ENCODE measurements at places on chromosomes 7 and 10.

GRCh38 chr10:31353574-31353973 lies 34.6 kb downstream of the ZEB1 start:
- DNase-seq: no peak

GRCh38 chr7:108234281-108234680 lies 104.1 kb upstream of the LAMB4 start:
- no peak for DNase-seq

- DNase-seq: no peak
Measured at GRCh38 chr10:70757856-70758255, 27.3 kb downstream of the TBATA start.

DNA sequence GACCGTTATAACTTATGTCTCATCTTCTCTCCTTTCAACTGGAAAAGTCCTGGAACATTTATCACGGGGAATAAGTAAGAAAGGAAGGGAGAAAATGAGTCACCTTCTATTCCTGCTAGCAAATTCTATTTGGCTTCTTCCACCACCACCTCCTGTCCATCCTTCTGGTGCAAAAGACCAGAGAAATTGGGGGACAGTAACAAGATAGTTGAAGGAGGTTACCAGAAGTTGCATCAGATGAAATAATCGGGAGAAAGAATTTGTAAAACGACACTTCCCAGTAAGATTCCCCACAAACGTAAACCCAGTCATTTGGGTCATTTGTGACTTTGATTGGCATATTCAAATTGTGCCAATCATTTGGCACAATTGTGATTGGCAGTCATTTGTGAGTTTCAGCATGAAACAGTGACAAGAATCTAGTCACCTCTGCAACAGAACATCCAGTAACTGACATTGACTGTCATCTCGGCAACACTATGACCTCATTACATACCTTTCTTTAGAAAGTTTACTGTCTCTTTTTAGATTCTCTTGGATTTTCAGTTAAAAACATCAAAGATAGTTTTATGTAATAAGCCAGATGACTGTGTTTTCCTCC lies 51.3 kb upstream of the PIK3CG start:
- DNase-seq: no peak

- no peak for DNase-seq
Measured at GRCh38 chr7:125661677-125662076, 732.1 kb upstream of the POT1 start.

DNA sequence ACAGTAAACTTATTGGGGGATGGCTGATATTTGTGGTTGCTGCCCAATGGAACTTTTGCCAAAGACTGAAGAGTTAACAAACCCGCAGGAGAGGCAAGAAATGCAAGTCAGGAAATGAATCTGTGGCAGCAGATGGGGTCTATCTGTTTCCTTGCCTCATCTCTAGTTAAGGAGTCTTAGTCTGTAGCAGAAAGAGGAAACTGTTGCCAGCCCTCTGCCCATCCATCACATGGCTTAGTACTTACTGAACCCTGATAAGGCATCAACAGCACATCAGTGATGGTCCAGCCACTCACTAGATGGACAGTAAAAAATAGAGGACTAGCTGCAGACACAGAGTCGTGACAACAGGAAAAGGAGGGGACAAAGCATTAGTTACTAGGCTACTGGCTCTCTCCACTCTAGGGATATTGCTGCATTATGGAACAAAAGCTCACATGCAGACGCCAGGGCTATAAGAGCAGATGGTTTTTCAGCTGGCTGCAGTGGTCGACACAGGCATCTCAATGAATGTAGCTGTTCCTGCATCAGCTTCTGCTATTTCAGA lies 614.7 kb downstream of the PARD3 start:
- no peak for DNase-seq

DNA sequence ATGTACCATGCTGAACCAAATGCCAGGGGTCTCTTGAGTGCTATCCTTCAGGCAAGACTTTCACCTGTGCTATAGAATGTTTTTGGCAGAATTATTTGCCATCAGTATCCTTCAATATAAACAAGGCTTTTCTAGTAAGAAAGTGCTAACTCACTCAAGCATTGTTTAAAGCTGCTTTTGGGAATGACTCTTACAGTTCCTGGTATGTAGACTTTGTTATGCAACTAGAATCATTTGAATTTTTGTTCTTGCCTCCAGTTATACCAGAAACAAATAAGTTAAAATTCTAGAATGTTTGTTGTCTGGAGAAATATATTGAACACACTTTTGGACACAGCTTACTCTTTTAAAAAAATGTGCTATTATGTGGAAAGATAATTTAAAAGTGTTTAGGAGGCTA lies 39.5 kb upstream of the RTKN2 start:
- DNase-seq: no peak

GRCh38 chr7:103528152-103528551 lies 82.1 kb upstream of the SLC26A5 start:
- no peak for DNase-seq

- DNase-seq: no peak
Measured at GRCh38 chr7:51242007-51242691, 74.5 kb downstream of the COBL start.

DNA sequence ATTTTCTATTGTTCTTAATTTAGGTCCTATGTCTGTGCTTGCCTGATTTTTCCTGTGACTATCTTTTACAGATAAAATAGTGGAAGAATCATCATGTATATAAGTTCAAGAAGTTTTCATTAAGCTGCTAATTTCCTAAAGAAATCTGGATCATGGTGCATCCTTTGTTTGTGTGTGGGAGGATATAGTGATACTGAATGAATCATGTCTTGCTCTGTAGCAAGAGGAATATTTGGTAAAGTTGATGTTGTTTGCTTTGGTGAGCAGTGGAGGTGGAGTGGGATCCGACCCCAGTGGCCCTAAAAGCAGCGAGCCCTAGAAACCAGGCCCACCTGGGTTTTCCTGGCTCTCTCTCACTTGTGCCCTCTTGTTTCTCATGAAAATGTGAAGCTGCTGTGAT lies 83.7 kb downstream of the CCNY start:
- no peak for DNase-seq

GRCh38 chr10:105538874-105539273 lies 897.8 kb downstream of the SORCS3 start:
- DNase-seq: no peak

- DNase-seq: no peak
Measured at GRCh38 chr7:144256112-144256511, 8.5 kb downstream of the OR2A7 start.

- no peak for DNase-seq
Measured at GRCh38 chr7:54774785-54775740, 16.1 kb upstream of the SEC61G start.

DNA sequence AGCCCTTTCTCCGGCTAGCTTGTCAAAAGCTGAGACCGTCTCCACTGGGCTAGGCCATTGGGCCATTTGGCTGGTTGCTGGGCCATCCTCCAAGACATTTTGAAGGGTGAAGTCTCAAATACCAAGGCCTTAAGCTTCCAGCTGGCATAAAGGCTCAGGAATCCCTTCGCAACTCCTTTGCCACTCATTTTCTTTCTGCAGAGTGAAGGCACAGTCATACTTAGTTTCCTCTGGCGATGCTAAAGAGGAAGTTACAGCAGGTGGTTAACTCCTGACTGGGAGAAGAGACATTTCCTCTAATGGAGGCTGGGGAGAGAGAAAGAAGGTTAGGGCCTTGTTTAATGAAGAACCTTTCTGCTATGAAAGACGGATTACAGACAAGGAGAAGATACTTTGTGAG lies 4.8 kb upstream of the REPIN1 start:
- DNase-seq: no peak

- no peak for DNase-seq
Measured at GRCh38 chr7:117405519-117405918, 21.8 kb downstream of the ASZ1 start.

GRCh38 chr10:15084502-15084922 lies 4.1 kb downstream of the ACBD7 start:
- DNase-seq: no peak

DNA sequence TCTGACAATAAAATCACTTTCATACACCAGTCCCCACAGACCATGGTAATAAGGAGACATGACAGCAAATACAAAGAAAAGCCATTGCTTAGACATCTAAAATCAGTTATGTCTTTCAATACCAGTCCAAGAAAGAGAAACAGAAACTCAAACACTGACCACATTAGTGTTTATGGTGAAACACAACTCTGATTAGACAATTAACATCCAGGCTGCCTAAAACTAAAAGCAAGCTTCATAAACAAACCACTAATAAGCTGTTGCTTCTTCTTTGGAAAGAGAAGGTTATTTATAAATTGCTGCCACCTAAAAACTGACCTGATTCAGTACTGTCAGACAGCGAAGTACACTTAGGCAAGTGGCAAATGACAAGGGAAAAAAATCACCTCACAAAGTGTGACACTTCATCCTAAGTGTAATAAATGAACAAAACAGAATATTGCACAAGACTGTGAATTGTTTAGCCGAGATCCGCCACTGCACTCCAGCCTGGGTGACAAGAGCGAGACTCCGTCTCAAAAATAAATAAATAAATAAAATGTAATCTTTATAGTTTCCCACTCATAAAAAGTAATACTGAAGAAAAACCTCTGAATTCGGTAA lies 277.4 kb downstream of the PARD3 start:
- DNase-seq: peak; percentile 14

DNA sequence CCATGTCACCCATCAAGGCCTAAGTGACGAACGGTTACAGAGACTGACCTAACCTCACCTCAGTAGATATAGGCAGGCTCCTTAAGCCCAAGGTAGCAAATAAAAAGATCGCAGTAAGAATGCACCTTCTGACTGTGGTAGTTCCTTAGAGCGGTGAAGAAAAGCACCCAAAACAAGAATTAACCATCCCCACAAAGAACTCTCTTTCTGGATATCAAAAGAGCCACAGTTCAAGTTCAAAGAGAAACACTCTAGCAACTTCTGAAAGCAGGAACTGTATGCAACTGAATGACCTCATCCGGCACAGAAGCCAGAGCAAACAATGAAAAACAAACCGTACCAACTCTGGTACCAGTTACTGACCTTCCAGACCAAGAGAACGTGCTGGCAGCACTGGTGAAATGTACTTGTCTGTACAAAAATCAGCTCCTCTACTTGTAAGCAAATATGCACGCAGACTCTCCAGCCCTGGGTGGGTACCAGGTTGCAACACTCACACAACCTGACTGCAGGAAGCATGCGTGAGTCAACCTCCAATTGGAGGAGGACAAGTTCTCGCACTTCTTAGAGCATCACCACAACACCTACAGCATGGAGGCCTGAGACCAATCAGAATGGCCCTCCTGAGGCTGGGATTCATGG lies 202.7 kb downstream of the FAM107B start:
- peak; percentile 73 for DNase-seq

- DNase-seq: no peak
Measured at GRCh38 chr7:80496586-80496985, 15.3 kb downstream of the GNAT3 start.

DNA sequence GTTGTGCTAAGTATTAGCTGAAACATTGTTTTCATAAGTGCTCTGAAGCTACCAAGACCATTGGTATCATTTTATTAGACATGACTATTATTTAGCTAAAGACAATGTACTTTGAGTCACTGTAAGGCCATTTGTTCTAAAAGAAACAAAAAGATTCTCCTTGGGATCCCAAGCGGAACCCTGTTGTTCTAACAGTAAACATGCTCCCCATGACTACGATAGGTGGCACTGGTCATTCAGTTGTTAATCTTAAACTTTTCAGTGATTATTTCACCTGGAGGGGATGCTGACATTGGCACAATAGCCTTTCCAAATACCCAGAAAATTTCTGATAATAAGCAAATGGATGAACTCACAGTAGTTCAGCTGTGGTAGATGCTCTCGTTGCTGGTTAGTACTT lies 715.0 kb downstream of the AUTS2 start:
- no peak for DNase-seq

DNA sequence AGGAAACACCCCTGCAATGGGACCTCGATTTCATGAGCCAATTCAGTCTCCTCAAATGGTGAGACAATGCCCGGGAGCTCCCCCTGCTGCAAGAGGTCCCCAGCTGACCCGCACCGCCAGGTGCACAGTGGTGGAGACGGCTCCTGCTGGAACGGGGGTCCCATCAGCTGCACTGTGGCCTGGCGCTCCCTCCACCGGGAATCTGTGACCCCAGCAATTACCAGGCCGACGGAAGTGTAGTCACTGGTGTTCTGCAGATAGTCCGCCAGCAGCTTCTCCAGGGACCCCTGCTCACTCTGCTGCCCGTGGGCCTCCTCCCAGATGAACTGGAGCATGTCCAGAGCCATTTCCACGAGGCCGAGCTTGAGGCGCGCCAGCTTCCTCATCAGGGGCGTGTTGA lies 64.9 kb upstream of the NKX6-2 start:
- DNase-seq: no peak

DNA sequence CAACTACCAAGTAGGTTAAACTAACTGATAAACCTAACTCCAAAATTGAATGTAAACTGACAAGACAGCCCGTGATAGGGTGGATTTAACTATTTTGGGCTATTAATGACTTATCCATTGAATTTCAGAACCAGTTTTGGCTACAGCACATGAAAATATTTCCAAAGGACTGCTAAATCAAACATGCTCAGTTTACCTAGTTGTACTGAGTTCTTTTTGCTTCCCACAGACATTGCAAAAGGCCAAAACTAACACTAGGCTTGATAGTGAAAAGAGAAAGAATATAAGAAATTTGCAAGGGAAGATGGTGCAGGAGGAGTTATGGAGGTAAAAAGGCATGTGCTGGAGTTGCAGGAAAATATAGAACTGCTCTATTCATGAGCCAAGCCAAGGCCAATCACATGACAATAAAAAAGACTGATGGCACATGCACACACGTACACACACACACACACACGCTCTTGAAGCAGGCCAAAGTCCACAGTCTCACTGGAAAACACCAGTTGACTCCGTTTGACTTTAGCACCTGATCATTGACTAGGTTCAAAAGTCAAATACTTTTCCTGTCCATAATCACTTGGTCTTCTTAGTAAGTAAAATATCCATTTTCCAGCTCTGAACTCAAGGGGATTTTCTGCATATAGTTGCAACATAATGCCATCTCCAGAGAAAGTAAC lies 76.0 kb upstream of the AGBL3 start:
- no peak for DNase-seq

GRCh38 chr10:119725828-119726675 lies at the start of gene INPP5F:
Gene INPP5F, plus strand, starts transcription at chr10:119726050. Its CDS starts 213 bp downstream, at chr10:119726263.
- DNase-seq: peak; percentile 99

DNA sequence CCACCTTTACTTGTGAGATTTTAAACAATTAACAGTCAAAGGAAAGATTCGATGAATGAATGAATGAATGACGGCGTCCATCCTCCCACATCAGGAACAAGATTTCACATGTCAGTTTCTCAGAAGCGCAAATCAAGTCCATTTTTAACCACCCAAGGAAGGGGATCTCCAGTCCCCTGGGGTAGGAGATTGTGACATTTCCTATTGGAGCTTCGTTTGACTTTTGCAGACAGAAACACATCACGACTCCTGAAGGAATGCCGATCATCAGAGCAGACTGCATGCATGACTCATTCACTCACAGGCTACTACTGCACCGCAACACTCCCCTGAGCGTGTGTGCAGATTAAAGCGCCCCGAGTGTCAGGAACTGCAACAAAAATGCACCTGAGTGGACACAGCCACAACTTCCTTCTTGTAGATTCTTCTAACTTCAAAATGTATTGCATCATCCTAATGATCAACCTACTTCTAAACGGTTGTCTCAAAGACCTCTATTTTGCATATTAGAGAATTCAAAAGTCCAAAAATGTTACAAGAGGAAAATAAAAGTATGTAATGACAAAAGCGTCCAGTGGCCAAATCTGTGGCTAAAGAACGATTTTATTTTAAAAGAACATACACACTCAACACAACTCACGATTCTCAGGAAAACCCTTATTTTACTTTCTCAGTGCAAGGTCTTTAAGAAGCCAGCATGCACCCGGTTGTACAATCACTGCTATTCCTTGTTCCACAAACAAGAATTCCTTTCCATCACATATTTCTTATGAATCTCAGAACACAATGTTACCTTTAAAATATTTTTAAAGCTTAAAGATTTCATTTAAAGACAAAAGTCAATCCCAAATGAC lies 172.6 kb downstream of the FAM107B start:
- DNase-seq: peak; percentile 86

Measured in T-helper 1 cell (primary cell).